Activated CD4-positive, alpha-beta T cell treated with anti-CD3 and anti-CD28 coated beads, Interleukin-2, amount 50 U/mL, for 48 hours (primary cell): ENCODE measurements at places on chromosomes 1 and 21.

DNA sequence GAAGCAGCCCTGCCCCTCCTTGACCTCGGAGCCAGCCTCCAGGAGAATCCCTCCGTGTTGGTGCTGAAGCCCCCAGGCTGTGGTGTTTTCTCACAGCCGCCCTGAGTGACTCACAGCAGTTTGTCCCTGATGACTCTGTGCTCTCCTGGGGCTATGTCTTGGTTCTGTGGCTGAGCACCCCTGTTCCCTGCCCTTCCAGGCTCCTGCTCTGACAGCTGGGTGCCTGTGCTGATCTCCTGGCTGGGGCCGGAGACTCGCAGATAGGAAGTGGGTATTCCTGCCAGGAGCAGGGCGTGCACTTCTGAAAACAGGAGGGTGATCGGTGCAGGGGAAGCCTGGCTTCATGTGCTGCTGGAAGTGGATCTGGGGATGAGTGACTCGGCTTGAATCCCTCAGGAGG is 34.5 kb downstream of the POFUT2 start:
- no peak for DNase-seq

GRCh38 chr1:115813727-115814126 is 27.2 kb downstream of the NHLH2 start:
- no peak for DNase-seq

- DNase-seq: no peak
Observed at GRCh38 chr21:46066591-46067331, 31.2 kb upstream of the COL6A2 start.

- peak; percentile 49 for DNase-seq
Observed at GRCh38 chr1:7070389-7071029, 285.3 kb downstream of the CAMTA1 start.

GRCh38 chr1:59703226-59703917 is 111.4 kb upstream of the HOOK1 start:
- DNase-seq: no peak
